ENCODE measurements at places on chromosomes 6 and 20. TPM values are rescaled to one million over a fixed set of nuclear protein-coding genes. Genes with fewer than 3 reads are reported as not detected.

MDFI gene
- total RNA-seq = 23.4 TPM

PRSS16 gene
- total RNA-seq = 15.5 TPM

ATXN1 gene
- total RNA-seq = 71.6 TPM

TNFRSF6B gene
- 16.2 TPM for total RNA-seq

COL21A1 gene
- total RNA-seq = 6.3 TPM

CHRNA4 gene
- total RNA-seq = not detected

PROKR2 gene
- total RNA-seq = not detected

OTOR gene
- not detected for total RNA-seq
